ENCODE measurements at places on chromosomes 13 and 19.

GRCh38 chr19:47296036-47296435 lies 13.6 kb upstream of the C5AR1 start:
- H3K27me3 ChIP-seq = no peaks in the 10 kb centered on the region
- no peak overlapping the region for H3K27ac ChIP-seq
- no peak for DNase-seq
- peaks cover 3% of the 10 kb centered on the region for H3K36me3 ChIP-seq
- no peak overlapping the region for H3K4me3 ChIP-seq

- H3K27ac ChIP-seq = no peak overlapping the region
- peak; percentile 31 for DNase-seq
- H3K27me3 ChIP-seq = no peaks in the 10 kb centered on the region
- no peaks in the 10 kb centered on the region for H3K4me1 ChIP-seq
Observed at GRCh38 chr13:112450904-112451240, 74.7 kb downstream of the SPACA7 start.

DNA sequence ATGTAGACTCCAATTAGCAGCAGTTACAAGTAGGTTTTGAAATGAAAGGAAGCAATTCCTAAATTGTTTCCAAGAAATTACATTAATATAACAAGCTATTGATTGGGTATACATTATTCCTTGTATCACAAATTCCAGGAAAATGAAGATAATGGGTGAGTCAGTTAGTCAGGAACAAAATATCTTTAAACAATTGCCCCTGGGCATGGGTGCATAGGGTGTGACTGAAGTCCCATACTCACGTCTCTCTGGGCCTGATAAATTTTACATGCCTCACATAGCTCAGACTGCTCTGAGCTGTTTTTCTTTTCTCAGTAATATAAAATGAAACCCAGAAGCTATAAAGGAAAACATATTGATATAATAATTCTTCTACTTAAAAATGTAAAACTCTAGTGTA lies 87.8 kb downstream of the FNDC3A start:
- H3K4me3 ChIP-seq = no peak overlapping the region
- H3K27me3 ChIP-seq = no peaks in the 10 kb centered on the region
- H3K36me3 ChIP-seq = no peaks in the 10 kb centered on the region
- DNase-seq = no peak

- H3K4me3 ChIP-seq = no peak overlapping the region
- no peak overlapping the region for H3K27ac ChIP-seq
- no peaks in the 10 kb centered on the region for H3K36me3 ChIP-seq
- no peak for DNase-seq
Observed at GRCh38 chr19:32053376-32053775, 292.0 kb upstream of the ZNF507 start.

DNA sequence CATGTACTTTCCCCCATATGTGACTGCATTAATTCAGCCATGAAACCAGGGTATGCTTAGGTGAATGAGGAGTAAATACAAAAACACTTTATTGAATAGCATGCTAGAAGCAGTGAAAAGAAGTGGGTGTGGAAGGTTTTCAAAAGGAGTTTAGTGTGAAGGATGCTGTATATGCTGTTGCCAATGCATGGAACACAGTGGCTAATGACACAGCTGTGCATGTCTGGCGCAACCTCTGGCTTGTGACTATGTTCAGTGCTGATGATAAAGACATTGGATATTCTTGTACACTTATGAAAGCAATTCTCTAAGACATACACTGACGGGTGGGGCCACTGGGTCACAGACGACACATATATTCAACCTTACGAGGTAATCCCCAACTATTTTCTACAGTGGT lies 55.2 kb downstream of the SOX21 start:
- H3K27me3 ChIP-seq = no peaks in the 10 kb centered on the region
- H3K4me1 ChIP-seq = no peaks in the 10 kb centered on the region
- no peaks in the 10 kb centered on the region for H3K36me3 ChIP-seq

DNA sequence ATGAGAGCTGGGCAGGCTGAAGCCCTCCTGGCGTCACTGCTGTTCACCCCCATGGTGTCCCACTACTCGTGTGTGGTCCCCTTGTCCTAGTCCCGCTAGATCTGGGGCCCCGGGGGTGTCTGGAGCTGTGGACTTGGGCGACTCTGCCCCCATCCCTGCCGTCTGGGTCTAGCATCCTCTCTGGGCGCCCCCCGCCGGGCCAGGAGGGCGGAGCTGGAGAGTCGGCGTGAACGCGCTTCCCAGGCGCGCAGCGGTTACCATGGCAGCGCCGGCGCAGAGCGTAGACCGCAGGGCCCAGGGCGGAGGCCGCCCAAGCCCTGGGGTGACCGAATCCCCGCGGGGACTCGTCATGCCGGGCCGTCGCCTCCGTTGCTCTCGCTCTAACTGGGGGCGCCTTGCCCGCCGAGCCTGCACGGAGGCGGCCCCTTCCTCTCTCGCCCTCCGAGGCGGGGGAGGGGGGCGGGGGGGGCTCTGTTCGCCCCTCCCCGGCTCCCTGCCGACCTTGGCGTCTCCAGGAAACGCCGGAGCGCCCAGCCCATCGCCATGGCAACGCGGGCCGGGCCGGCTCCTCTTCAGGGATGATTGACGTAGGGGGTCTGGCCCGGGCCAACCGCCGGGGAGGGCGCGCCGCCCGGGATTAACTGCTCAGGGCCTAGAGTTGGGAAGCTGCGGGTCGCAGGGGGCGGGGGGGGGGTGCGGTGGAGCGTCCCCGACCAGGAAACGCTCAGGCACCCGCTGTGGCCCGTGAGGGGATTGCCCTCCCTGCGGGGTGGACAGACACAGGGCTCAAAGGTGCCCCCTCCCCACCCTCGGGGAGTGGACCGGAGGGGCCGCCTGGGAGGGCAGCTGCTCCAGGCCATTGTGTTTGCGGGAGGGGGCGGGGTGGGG lies 8.9 kb downstream of the ISYNA1 start:
- peaks cover 8% of the 10 kb centered on the region for H3K27me3 ChIP-seq
- H3K4me3 ChIP-seq = peak overlapping the region; percentile 42
- H3K36me3 ChIP-seq = peaks cover 12% of the 10 kb centered on the region
- H3K4me1 ChIP-seq = peaks cover 51% of the 10 kb centered on the region
- DNase-seq = peak; percentile 87

GRCh38 chr13:107348925-107349324 lies 781.0 kb upstream of the ARGLU1 start:
- H3K36me3 ChIP-seq = no peaks in the 10 kb centered on the region
- no peaks in the 10 kb centered on the region for H3K27me3 ChIP-seq
- H3K4me3 ChIP-seq = no peak overlapping the region
- no peak overlapping the region for H3K27ac ChIP-seq

DNA sequence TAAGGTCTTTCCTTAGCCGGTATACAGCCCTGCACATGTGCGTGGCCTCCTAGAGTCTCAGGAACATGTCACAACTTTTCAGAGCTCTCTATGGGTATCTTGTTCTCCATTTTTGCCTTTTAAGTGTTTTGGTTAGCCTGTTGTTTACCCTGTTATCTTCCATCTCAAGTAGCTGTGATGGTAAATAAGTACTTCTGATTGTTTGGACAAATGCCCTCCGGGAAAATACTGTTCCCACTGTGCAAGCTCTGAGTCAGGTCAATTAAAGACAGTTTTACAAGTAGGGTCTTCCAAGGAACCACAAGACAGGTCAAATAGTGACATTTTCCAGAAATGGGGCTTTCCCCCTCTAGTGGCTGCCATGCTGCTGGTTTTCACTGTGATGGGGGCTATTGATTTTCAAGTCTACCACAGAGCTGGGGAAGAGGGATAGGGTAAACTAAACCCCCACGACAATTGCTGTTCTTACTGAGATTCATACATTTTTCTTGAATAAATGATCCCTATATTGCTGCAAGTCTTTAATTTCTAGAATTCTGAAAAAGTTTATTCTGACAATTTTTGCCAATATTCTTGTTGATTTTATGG lies 109.5 kb downstream of the TM9SF2 start:
- peaks cover 6% of the 10 kb centered on the region for H3K4me1 ChIP-seq
- no peak overlapping the region for H3K4me3 ChIP-seq
- H3K27ac ChIP-seq = no peak overlapping the region
- H3K36me3 ChIP-seq = no peaks in the 10 kb centered on the region
- DNase-seq = no peak

GRCh38 chr13:36341718-36342117 lies 4.5 kb downstream of the SPART start:
- no peaks in the 10 kb centered on the region for H3K27me3 ChIP-seq
- no peak for DNase-seq
- H3K36me3 ChIP-seq = no peaks in the 10 kb centered on the region
- H3K27ac ChIP-seq = no peak overlapping the region
- no peak overlapping the region for H3K4me3 ChIP-seq
- peaks cover 17% of the 10 kb centered on the region for H3K4me1 ChIP-seq

- peak overlapping the region; percentile 11 for H3K4me3 ChIP-seq
- H3K27me3 ChIP-seq = no peaks in the 10 kb centered on the region
Observed at GRCh38 chr19:49890349-49891311, 6.1 kb downstream of the IL4I1 start.

- H3K27me3 ChIP-seq = no peaks in the 10 kb centered on the region
- peak overlapping the region; percentile 74 for H3K27ac ChIP-seq
- no peaks in the 10 kb centered on the region for H3K4me1 ChIP-seq
Observed at GRCh38 chr13:109785141-109785891, 1.1 kb downstream of the IRS2 start.

- H3K4me1 ChIP-seq = no peaks in the 10 kb centered on the region
- H3K27ac ChIP-seq = no peak overlapping the region
- H3K36me3 ChIP-seq = no peaks in the 10 kb centered on the region
- no peak for DNase-seq
- no peaks in the 10 kb centered on the region for H3K27me3 ChIP-seq
- no peak overlapping the region for H3K4me3 ChIP-seq
Observed at GRCh38 chr13:105497597-105497996, 1037.9 kb downstream of the EFNB2 start.

DNA sequence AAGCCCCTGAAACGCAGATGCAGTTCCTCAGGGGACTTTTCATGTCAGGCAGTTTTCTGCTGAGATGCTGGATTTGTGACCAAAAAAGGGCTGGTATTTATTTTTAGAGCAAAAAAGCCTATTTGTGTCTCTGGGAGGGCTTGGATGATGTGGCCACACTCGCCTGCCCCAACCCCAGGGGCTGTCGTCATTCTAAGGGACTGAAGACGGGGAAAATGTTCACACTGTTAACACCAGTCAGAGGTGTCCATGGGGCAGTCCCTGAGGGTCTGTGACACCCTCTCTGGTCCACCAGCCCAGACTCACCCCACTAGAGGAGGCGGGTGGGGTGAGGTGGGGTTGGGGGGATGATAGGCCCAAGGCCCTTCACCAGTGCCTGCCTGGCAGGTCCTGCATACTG lies 15.9 kb upstream of the EPHX3 start:
- no peak overlapping the region for H3K4me3 ChIP-seq
- H3K4me1 ChIP-seq = peaks cover 98% of the 10 kb centered on the region
- peak; percentile 59 for DNase-seq
- no peaks in the 10 kb centered on the region for H3K27me3 ChIP-seq

DNA sequence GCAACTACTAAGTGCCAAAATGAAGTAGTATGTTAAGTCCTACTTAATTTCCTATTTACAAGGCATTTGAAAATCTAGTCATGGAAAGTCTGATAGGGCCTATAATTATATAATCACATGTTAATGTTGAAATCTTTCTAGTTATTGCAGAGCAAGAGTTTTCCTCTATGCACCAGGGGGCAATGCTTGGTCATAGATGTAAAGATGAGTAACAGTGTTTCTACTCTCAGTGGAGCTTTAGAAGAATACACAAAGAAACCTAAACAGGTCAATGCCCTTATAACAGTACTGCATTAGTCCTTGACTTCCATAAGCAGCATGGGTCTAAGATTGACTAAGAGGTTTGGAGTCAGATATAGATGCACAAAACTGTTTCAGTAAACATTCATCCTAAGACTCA lies 218.7 kb downstream of the KCTD12 start:
- no peaks in the 10 kb centered on the region for H3K27me3 ChIP-seq
- no peak overlapping the region for H3K4me3 ChIP-seq
- no peaks in the 10 kb centered on the region for H3K36me3 ChIP-seq

DNA sequence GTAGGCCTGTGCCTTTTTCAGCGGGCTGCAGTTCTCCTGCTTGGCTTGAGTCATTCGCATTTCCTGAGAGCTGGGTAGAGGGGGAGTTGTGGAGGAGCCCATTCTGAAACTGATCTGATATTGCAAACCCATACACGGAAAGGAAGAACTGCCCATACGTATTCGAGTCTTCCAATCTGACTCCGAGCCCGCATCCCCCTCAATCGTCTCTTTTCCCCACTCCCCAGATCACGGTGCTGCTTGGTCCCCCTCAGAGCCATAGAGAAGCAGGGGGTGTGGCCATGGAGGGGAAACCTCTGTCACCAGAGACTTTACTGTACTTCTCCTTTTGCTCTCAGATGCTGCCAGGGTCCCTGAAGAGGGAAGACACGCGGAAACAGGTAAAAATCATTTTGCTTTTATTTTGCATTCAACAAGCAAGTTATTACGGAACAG lies at the start of gene CD22:
Gene CD22 (plus strand): TSS at position 337 of the 435 bp plus-strand sequence. CDS start 2,854 bp downstream, outside the sequence.
- DNase-seq = no peak
- no peak within 1 kb of the TSS for H3K27ac ChIP-seq
- H3K36me3 ChIP-seq = no peaks in the 10 kb centered on the region
- no peak within 1 kb of the TSS for H3K4me3 ChIP-seq

GRCh38 chr13:99507054-99507453 lies 5.8 kb downstream of the TM9SF2 start:
- DNase-seq = no peak
- H3K36me3 ChIP-seq = peaks cover 11% of the 10 kb centered on the region
- H3K4me1 ChIP-seq = peaks cover 63% of the 10 kb centered on the region
- H3K4me3 ChIP-seq = no peak overlapping the region
- no peak overlapping the region for H3K27ac ChIP-seq

DNA sequence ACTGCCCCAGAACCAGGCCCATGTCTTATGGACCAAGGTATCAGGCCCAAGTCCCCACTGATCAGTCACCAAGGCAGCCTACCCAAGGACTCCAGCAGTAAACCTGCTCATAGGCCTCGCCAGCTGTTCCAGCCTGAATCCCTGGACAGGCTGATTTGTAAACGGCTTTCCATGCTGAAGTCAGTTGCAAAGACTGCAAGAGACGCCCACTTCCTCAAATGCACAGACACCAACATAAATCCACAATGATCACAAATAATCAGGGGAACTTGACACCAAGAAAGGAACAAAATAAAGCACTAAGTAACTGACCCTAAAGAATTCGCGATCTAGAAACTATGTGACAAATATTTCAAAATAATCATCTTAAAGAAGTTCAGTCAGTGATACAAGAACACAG lies 75.2 kb downstream of the RXFP2 start:
- no peak overlapping the region for H3K4me3 ChIP-seq
- no peak for DNase-seq
- H3K27me3 ChIP-seq = no peaks in the 10 kb centered on the region
- no peaks in the 10 kb centered on the region for H3K36me3 ChIP-seq
- no peaks in the 10 kb centered on the region for H3K4me1 ChIP-seq
- no peak overlapping the region for H3K27ac ChIP-seq

DNA sequence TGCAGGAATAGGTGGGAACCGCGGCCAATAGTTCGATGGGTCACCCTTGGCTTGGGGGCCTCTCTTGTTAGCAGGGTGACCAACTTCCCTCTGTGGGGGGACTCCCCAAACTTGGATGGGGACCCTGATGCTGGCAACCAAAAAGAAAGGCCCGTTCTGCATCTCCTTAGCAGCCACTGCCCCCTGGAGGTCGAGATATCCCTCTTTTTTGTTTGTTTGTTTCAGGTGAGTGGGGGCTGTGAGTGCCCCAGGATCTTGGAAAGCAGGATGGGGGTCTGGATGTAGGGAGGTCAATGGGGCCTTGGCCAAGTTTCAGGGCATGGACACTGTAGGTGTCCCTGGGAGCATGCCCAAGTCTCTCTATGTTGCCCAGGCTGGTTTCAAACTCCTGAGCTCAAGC lies 7.7 kb upstream of the CRTC1 start:
- no peaks in the 10 kb centered on the region for H3K4me1 ChIP-seq
- no peak for DNase-seq
- H3K27ac ChIP-seq = peak overlapping the region; percentile 43

Data from tibial artery (tissue), 4 donors.